ENCODE measurements at places on chromosomes 2 and 18.

DNA sequence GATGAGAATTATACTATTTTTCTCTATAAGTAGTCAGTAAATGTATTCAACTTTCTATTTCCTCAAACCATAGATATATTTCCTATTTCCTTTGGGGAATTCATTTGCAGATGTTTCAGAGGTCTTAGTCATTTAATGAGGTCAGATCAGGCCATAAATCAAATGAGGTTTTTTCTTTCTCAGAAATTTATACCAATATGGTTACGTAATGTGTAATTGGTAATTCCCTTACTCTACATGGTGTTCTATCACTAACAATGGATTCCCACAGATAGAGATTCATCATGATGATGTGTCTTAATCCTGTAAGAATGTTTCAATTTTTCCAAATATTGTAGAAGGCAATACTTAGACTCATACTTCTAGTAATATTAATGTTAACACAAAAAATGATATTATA is 108.0 kb downstream of the DPP4 start:
- DNase-seq = no peak

GRCh38 chr18:3391704-3392466 is 58.1 kb upstream of the TGIF1 start:
- DNase-seq = no peak

- no peak for DNase-seq
Observed at GRCh38 chr2:42878581-42878980, 86.2 kb upstream of the HAAO start.

- DNase-seq = no peak
Observed at GRCh38 chr2:233358947-233359346, 4.7 kb downstream of the DGKD start.

DNA sequence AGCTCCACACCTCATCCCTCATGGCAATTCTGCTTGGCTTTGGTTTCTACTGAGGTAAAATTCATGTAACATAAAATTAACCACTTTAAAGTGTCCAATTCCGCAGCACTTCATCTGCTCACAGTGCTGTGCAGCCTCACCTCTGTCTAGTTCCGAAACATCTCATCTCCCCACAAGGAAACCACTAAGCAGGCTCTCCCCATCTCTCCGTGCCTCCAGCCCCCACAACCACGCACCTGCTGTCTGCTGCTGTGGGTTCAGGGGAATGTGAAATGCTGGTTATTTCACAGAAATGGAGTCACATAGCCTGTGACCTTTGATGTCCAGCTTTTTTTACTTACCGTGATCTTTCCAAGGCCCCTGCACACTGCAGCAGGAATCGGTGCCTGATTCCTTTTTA is 7.7 kb upstream of the GPC1 start:
- no peak for DNase-seq

- DNase-seq = no peak
Observed at GRCh38 chr2:64852771-64853241, 136.4 kb upstream of the SLC1A4 start.

- DNase-seq = no peak
Observed at GRCh38 chr2:128551435-128551834, 232.8 kb upstream of the HS6ST1 start.

Measured in esophagus squamous epithelium (tissue), 5 donors.